Sigmoid colon (tissue), 7 donors: ENCODE measurements at places on chromosomes 4 and X. TPM values are rescaled to one million over a fixed set of nuclear protein-coding genes. Genes with fewer than 3 reads are reported as not detected.

GRCh38 chrX:22296871-22297270 is 24.2 kb downstream of the CBLL2 start:
- no peak for DNase-seq

GRCh38 chr4:7558436-7558835 is 123.7 kb upstream of the PSAPL1 start:
- no peak for DNase-seq

DNA sequence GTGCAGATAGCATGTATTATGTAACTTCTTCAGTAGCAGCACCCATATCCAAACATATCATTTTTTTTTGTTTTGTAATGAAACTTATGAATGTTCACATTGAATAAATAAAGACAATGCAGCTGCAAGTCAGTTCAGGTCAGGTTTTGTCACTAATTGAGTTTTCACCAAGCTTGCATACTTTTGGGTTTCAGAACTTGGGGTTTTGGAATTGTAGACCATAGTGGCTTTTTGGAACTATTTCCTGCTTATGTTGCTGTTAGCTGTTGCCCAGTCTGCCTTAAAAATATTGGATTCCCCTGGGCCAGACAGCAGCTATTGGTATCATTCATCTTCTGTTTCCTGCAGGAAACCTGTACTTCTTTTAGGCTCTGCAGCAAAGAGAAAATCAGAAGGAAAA is 113.4 kb upstream of the LIMCH1 start:
- no peak for DNase-seq

DNA sequence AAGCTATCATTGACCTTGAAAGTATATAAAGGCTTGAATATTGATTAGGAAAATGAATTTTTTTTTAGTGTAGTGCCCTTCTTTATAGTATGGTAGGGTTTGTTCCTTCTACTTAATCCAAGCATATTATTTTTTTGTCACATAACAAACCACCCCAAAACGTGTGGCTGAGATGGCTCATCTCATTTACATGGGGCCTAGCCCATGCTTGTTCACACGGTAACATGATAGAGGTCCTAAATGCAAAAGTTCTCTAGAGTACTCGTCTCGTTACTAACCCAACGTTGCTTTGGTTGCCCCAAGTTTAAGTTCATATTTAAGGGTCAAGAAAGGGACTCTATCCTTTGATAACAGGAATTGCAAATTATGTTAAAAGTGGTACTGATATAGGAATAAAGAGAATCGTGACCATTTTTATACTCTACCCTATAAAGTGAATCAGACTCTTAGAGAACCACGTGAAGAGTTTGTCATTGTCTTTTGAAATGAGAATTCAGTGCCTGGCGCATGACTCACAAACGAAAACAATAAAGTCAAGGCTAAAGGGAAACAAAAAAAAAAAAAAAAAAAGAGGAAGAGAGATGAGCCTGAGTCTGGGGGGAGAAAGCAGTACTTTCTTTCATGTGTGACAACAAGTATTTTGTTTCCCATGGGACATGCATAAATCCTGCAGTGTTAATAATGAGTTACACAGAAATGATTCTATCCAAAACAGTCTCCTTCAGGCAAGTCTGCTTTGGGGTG is 402.8 kb upstream of the NWD2 start:
- no peak for DNase-seq

The LINC00632 gene
- total RNA-seq = 78.4 TPM

- DNase-seq = no peak
Measured at GRCh38 chrX:22430701-22431100, 158.0 kb downstream of the CBLL2 start.

DNA sequence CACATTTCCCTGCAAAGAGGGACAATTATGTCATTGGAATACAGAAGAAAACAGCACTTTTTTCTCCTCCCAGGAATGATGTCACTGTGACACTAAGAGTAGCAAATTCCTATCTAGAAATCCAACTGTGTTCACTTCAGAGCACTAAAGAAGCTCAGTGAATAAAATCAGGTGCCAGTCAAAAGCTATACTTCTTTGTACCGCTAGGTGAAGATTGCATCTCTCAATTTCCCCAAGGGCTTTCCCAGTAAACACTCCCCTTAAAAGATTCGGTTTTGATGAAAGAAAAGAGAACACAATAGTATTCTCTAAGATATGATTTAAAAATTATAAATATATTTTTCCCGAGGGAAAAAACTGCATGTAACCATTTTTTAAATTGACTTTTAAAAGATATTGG is 104.7 kb upstream of the MID1 start:
- no peak for DNase-seq

DNA sequence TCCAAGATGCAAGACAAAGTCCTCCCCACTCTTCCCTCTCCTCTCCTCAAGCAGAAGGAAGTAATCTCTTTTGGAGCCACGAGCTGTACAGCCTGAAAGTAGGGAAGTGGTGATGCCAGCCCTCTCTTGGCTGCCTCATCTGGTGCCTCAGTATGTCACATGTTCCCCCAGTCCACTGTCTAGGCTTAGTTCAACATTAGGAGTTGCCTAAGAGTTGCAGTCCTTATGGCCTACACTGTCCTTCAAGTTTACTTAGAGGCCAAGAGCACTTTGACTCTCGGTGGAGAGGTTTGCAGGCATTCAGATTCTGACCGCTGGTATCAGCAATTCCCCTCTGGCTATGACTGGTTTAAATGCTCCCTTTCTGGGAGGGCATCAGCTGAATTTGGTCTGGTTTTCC is 735.6 kb downstream of the GLUD2 start:
- DNase-seq = no peak

The MAB21L2 gene
- total RNA-seq = 693 TPM

DNA sequence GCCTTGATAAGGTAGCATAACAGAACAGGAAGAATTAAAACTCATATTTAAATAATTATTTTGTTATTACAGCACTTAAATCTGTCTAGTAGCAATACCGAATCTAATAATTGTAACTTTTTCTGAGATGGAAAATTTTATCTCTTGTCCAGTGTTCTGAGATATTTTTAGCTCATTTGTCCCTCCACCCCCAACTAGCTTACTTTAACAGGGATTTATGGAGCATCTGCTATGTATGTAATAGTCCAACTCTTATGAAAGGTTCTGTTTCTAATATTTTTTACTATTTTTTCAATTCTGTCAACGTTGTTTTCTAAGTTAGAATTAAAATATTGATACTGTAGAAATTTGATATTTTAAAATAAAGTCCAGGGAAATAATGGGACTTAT is 38.2 kb upstream of the NUDT6 start:
- no peak for DNase-seq
